ENCODE measurements at places on chromosomes 16 and 17.

DNA sequence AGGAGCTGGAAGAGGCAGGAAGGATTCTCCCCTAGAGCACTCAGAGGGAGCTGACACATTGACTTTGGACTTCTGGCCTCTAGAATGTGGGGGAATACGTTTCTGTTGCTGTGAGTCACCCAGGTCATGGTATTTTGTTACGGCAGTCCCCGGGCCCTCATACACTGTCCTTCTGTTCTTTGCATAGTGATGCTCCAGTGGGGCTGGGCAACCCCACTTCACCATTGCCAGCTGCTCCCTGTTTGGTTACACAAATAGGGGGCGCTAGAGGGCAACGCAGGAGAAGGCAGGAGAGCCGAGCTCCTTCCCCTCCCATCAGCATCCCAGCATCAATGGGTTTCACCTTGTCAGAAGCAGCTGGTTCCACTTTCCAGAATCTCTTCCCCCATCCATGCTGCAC, 257.7 kb upstream of the FOXF1 start:
- DNase-seq: no peak

DNA sequence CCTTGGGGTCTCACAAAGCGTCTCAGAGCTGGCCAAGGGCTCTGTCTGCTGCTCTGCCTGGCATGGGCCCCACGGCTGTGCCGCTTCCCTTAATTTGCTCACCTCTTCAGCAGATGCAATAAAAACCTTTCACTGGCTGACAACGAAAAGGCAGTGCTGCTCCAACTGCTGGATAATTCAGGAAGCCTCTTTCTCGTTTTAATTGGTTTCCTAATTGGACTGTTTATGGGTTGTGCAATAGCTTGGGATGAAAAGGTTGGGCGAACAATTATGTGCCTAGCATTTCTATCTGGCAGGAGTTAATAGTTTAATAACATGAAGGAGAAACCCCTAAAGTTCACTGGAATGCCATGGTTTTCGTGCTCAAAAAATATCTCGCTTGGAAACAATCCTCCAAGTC, 234.1 kb upstream of the IRX5 start:
- no peak for DNase-seq

- no peak for DNase-seq
Measured at GRCh38 chr16:24013864-24014645, 178.3 kb downstream of the PRKCB start.

- no peak for DNase-seq
Measured at GRCh38 chr16:64437706-64438324, 684.0 kb downstream of the CDH11 start.

DNA sequence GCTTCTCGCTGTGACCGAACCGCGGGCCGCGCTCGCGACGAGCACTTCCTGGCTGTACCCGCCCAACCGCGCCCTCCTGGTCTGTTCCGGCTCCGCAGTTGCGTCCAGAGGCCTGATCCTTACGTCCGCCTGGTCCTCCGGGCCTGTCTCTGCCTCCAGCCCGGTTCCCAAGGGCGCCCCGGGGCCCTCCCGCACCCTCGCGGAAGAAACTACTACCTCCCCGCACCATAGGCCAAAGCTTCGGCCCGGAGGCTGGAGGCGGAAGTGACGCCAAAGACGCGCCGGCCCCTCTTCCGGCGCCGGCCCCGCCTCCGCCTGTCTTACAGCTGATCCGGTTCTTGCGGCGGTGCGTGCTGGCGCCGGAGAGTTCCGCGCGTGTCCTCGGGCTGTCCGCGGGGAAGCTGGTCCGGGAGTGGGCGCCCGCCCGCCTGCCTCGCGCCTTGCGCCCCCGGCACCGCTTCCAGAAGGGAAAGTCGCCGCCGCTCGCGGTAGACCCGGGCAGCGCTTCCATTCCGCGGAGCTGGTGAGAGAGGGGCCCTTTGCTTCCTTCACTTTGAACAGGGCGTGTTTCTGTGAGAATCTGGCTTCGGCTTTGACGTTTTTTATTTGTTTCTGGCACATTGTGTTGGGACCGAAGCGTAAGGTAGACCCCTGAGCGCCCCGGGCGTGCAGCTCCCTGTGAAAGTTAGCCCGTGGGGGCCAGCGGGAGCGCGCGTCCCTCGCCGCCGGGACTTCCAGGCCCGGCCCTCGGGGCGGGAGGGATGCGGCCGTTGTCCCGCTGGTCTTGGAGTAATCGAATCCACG, at the start of gene ZNF778:
Gene ZNF778, plus strand, starts transcription at position 316 of the 804 bp plus-strand sequence. CDS start 3,425 bp downstream, outside the sequence.
- DNase-seq: peak; percentile 36
